ENCODE measurements at places on chromosomes 6 and 20. TPM values are rescaled to one million over a fixed set of nuclear protein-coding genes. Genes with fewer than 3 reads are reported as not detected.
A peak's percentile ranks its signal among the peaks of the same experiment; 100 is the strongest.

DNA sequence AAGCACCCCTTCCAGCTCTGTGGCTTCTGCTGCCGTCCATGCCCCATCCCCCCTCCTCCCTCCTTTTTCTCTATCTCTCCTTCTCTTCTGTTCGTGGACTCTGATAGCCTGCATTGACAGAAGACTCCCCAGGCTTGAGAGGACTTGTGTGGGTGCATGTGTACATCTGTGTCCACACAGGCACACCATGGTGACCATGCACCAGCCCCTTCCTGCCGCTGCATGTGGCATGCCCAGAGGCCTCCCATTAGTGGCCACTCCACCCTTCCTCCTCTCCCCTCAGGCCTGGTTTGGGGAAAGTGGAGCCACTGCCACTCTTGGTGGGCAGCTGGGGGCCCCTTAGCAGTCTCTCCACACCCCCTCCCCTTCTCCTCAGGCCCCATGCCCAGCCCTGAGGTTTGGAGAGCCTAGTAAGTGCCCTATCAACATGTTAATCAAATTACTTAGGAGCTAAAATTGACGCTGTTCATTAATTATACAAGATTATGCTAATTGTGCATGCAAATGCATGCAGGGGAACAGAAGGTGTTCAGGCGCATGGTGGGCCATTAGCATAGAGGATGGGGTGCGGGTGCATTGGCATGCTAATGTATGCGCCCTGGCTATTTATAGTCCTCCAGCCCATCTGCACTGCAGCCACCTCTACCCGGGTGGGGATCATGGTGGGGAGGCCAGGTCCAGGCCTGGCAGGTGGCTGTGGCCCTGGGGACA is 45.9 kb downstream of the EBF4 start:
- no peak for DNase-seq

DNA sequence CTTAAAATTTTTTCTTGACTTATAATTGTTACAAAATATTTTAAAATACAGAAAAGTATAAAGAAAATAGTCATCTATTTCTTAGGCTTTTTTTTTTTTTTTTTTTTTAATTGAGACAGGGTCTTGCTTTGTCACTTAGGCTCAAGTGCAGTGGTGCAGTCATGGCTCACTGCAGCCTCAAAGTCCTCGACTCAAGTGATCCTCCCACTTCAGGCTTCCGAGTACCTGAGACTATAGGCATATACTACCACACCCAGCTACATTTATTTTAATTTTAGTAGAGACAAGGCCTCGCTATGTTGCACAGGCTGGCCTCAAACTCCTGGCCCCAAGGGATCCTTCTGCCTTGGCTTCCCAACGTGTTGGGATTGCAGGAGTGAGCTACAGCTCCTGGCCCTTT is 5.3 kb upstream of the ACAT2 start:
- no peak for DNase-seq

Gene JAG1
- 6.3 TPM for polyA plus RNA-seq

Gene SLCO4A1
- 22.4 TPM for polyA plus RNA-seq

DNA sequence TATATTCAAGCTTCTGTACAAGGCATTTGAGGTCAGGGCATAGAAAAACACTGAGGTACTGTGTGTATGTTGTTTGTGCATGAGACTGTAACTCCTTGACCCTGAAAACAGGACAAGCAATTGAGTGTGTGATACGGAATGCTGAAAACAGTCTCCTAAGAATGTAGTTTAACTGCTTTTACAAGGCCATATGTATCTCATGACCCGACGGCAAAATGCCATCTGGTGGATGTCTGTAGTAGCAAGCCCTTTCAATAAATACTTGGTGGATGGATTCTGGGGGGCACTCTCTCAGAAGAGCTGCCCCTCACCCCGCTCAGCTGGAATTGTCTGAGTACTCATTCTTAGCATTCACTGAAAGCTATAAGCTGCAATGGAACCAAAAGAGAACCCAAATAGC is 69.3 kb upstream of the EYS start:
- DNase-seq, result peak; percentile 34

Gene HEY2
- 1.2 TPM for polyA plus RNA-seq

Gene HLA-F
- polyA plus RNA-seq, result 161 TPM

Gene ESR1
- polyA plus RNA-seq, result 0.55 TPM

Gene RNF182
- polyA plus RNA-seq, result not detected

DNA sequence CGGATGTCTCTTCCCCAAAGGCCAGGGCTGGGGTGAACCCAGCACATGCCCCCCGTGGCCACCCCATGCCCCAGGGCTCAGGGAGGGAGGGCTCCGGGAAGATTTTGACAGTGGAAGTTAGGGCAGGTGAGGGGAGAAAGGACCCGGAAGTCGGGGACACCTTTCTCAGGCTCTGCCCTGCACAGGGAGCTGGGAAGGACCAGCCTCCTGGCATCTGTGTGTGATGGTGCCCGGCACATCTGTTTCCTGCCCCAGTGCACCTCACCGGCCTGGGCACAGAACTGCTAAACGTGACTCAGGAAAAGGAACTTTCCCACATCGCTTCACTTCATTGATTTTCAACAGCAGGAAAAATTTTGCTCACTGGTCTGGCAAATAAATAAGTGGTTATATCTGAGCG is 141.1 kb upstream of the AFDN start:
- no peak for DNase-seq

DNA sequence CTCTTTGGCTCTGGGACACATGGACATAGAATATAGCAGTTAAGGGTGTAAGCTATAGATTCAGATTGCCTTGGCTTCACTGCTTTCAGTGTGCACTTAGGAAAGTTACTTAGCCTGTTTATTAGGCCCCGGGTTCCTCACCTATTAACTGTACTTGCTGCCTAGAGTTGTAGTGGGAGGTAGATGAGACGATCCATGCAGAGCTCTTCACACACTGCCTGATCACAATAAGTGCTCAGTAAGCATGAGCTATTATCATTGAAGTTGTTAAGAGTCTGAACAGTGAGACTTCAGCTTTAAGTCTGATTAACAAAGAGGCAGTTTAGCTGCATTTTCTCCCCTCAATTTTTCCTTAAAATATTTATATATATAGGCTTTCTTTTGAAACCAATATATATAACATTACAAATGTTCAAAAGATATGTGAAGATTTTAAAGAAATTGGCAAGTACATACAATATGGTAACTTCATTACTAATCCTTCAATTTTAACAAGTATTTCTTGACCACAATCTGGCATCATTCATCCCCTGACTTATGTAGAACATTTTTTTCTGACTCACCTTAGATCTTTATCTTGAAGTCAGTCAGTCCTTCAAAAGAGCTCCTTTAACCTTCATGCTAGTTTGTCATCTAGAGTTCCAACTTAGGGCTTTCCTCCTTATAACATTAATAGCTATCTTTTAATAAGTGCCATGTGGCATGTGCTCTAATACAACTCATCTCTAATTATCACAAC is 20.5 kb upstream of the SUPT3H start:
- DNase-seq, result no peak

DNA sequence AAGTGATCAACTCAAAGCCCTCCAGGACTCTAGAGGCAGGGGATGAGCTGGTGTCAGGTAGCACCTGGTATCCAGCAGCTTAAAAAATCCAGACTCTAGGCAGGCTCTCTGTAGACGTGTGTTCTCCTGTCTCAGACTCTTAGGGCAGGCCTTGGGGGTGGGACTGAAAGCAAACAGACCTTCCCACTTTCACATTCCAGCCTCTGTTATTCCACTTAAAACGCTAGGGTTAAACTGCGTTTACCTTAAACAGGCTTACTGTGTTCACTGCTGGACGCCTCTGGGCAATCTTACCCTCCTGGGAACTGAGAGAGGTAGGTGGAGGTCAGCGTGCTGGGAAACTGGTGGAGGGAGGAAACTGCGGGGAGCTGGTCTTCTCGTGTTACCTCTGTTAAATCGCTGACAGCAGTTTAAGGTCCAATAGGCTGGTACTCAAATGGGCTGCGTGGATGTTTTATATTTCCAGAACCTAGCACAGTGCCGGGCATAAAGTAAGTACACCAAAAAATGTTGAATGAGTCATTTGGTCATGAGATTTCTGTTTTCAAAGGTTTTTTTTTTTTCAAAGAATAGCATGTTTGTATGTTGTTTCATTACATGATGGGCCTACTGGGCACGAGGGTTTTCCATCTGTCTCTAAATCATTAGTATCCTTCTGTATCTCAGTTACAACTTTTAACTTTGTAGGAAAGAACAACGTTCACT is at the start of gene GCNT2:
Gene GCNT2 (plus strand): TSS at position 248 of the 705 bp plus-strand sequence. CDS start 7,561 bp downstream, outside the sequence.
- peak; percentile 83 for DNase-seq

Gene RAMACL
- polyA plus RNA-seq, result not detected

GRCh38 chr6:127514179-127514772 is 4.9 kb downstream of the MTCL3 start:
- peak; percentile 13 for DNase-seq

Gene MUC22
- polyA plus RNA-seq, result not detected

Gene MOG
- not detected for polyA plus RNA-seq

- no peak for DNase-seq
Observed at GRCh38 chr6:161031721-161032495, 40.3 kb downstream of the MAP3K4 start.

Gene BPIFB4
- polyA plus RNA-seq, result not detected

Gene GNAS-AS1
- polyA plus RNA-seq, result 0.38 TPM

GRCh38 chr6:160077526-160077925 is 44.1 kb upstream of the SLC22A1 start:
- DNase-seq, result no peak

DNA sequence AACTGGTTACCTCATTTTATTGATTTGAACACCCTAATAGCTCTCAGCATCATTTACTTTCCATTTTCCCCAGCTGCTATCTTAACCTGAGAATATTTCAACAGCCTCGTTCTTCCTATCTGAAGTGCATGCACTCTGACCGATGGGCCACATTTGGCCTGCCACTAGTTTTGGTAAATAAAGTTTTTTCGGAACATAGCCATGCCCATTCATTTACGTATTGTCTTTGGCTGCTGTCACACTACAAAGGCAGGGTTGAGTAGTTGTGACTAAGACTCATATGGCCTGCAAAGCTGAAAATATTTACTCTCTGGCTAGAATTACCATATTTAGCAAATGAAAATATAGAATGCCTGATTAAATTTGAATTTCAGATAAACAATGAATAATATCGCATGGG is 10.8 kb downstream of the ADGRF4 start:
- DNase-seq, result no peak

GRCh38 chr6:31763619-31763940 is 1.1 kb downstream of the SAPCD1 start:
- peak; percentile 43 for DNase-seq

- DNase-seq, result peak; percentile 29
Observed at GRCh38 chr6:10552270-10552810, 31.2 kb downstream of the GCNT2 start.

Gene LCA5
- polyA plus RNA-seq, result 0.27 TPM

Gene GABBR1
- polyA plus RNA-seq, result 12.2 TPM

- DNase-seq, result no peak
Observed at GRCh38 chr6:43983632-43984031, 143.6 kb downstream of the MRPL14 start.

DNA sequence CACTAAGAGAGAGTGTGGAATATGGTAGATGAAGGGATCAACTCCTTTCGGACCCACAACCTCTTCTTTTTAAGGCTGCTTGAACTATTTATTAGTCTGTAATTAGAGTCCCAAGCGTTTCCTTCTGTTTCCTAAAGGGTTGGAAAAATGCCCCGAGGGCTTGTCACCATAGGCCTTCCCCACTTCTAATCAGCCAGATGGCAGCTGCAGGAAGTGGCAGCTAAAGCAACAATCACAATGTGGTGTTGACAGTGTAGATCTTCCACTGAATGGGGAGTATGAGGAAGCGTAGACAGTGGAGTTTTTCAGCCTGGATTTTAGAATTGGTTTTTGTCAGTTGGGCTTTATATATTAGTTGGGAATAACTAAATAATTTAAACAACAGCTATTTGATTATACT is 40.6 kb downstream of the SLC35D3 start:
- peak; percentile 58 for DNase-seq

DNA sequence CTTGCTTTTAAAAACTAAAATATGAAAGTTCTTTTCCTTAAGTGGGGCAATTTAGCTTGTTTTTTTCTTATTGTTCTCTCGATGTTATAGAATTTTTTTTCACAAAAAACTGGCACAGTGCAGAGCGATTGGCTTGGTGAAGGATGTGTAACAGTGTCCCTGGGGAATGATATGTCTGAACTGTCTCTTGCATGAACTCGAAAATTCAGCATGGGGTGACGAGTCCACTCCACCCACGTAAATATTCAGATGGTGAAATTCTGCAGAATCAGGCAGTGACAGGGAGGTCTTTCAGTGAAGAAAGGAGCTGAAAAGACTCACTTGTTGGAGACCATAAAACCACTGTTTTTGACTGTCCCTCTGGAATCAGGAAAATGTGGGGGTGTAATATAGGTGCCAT is 505.3 kb downstream of the MMUT start:
- DNase-seq, result no peak

- no peak for DNase-seq
Observed at GRCh38 chr6:97726378-97726777, 443.4 kb upstream of the MMS22L start.

- DNase-seq, result no peak
Observed at GRCh38 chr6:114008331-114008730, 37.4 kb upstream of the HDAC2 start.

DNA sequence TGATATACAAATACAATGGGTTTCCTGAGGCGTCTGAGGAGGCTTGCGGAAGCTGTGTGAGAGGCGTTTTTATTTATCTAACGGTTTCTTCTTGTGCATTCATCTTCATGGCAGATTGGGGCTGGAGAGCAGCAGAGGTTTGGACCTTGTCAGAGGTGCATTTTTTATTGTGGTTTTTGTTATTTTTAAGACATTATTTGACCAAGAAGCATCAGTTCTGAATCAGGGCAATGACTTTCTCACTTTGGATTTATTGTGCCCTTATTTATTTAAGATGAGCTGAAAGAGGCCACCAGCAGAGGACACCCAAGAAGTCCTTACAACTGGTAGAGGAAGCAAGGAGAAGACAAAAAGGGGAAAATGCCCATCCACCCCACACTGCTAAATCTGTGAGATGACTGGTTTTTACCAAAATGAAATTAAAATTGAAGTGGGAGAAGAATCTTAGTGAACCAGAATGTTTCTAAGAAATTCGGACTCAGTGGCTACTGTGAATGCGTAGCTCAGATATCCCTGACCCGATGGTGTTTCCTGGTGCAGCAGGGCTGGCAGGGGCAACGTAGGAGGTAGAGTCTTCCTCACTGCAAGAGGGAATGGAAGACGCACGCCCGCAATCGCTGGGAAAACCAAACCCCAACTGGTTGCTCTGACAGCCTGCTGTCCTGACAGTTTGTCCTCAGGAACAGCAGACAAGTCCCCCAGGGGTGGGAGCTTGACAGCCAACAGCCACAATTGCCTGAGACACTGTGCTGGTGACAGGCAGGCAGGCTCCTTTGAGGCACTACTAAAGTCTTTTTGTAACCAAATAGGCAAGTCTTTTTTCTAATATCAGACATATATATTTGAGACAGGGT is 14.2 kb downstream of the PRR18 start:
- DNase-seq, result no peak

- peak; percentile 71 for DNase-seq
Observed at GRCh38 chr20:58907320-58908137, 55.0 kb downstream of the GNAS start.

- DNase-seq, result peak; percentile 59
Observed at GRCh38 chr20:1313236-1313964, 15.5 kb downstream of the SDCBP2 start.

GRCh38 chr6:103018426-103018825 is 1624.9 kb downstream of the GRIK2 start:
- DNase-seq, result no peak
